ENCODE measurements at places on chromosomes 2 and 18.

DNA sequence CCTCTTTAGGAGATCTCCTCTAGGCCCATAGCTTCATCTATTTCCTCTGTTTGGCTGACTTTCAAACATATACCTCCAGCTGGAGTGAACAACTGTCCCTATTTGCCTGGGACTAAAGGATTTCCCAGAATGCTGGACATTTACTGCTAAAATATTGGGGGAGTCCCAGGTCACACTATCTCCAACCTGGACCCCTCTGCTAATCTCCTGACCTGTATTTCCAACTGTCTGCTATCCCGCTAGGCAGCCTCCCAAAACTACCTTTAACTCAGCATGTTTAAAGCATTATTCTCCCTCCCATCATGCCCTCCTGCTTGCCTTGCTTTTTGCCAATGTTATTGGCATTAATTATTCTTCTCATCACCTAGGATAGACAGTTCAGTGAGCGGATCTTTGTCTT lies 77.1 kb downstream of the THADA start:
- no peak for DNase-seq

GRCh38 chr2:53167227-53167626 lies 600.4 kb upstream of the CHAC2 start:
- no peak for DNase-seq

- DNase-seq = no peak
Measured at GRCh38 chr2:172951554-172951953, 124.1 kb upstream of the MAP3K20 start.

GRCh38 chr2:60515721-60516226 lies 37.7 kb downstream of the BCL11A start:
- DNase-seq = no peak

DNA sequence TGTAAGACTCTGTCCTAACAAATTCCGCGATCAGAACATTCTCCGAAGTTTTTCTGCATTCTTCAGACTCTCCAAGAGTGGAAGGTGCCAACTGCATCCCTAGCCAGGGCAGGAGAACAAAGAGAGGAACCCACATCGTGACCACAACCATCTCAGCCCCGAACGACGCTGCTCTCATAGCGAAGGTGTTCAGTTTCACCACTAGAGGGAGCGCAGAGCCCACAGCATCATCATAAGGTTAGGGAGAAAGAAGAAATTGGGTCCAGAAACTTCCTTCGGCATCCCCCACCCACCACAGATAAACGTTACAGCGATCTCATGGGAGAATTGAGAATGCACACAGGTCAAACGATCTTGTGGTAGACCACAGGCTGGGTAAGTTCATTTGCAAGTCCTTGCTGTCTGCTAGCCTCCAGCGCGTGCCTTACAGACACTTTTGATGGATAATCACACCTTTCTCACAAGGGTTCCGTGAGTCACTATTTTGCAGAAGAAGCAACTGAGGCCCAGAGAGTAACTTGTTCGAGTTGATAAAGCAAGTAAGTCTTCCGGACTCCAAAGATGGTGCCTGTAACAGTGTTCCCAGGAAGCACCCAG lies 53.7 kb upstream of the ARL4C start:
- peak; percentile 38 for DNase-seq

DNA sequence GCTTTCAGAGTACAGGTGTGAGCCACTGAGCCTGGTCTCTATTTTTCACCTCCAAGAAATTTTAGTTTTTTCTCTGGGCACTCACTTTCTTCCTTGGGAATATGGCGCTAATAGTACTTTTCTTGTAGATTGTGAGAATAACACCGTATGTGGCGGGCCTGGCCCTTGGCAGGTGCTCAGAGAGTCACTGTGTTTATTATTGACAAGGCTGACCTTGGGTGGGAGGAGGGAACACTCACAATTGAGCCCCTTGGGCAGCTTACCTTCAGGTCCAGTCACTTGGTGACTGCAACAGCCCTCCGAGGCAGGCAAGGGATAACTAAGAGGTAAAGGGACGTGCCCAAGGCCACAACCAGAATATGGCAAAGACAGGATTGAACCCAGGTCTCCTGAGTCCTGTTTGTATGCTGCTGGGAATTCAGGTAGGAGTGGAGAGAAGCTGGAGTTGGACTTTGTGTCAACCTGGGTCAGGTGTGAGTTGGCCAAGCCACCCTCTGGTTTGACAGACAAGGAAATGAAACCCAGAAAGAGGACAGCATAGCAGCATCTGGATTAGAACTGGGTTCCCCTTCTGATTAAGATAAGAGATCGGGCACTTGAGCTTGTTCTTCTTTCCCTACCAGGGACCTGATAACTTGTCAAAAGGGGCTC lies 2.8 kb upstream of the STK25 start:
- DNase-seq = no peak

- no peak for DNase-seq
Measured at GRCh38 chr18:48441405-48441881, 32.3 kb upstream of the ZBTB7C start.
